ENCODE measurements at places on chromosomes 6 and 20. TPM values are rescaled to one million over a fixed set of nuclear protein-coding genes. Genes with fewer than 3 reads are reported as not detected.

GRCh38 chr6:72739368-72739779, 117.5 kb downstream of the KCNQ5 start:
- no peak overlapping the region for H3K4me3 ChIP-seq
- DNase-seq: no peak
- no peak overlapping the region for H3K27ac ChIP-seq
- no peaks in the 10 kb centered on the region for H3K4me1 ChIP-seq
- H3K36me3 ChIP-seq: no peaks in the 10 kb centered on the region

- no peak for DNase-seq
- no peaks in the 10 kb centered on the region for H3K36me3 ChIP-seq
- H3K27ac ChIP-seq: no peak overlapping the region
- H3K27me3 ChIP-seq: no peaks in the 10 kb centered on the region
Measured at GRCh38 chr6:25413207-25413905, 134.2 kb downstream of the CARMIL1 start.

- no peak for DNase-seq
- no peaks in the 10 kb centered on the region for H3K4me1 ChIP-seq
- no peak overlapping the region for H3K27ac ChIP-seq
- no peaks in the 10 kb centered on the region for H3K27me3 ChIP-seq
- no peaks in the 10 kb centered on the region for H3K36me3 ChIP-seq
Measured at GRCh38 chr6:29426654-29427053, 11.9 kb downstream of the OR12D1 start.

DNA sequence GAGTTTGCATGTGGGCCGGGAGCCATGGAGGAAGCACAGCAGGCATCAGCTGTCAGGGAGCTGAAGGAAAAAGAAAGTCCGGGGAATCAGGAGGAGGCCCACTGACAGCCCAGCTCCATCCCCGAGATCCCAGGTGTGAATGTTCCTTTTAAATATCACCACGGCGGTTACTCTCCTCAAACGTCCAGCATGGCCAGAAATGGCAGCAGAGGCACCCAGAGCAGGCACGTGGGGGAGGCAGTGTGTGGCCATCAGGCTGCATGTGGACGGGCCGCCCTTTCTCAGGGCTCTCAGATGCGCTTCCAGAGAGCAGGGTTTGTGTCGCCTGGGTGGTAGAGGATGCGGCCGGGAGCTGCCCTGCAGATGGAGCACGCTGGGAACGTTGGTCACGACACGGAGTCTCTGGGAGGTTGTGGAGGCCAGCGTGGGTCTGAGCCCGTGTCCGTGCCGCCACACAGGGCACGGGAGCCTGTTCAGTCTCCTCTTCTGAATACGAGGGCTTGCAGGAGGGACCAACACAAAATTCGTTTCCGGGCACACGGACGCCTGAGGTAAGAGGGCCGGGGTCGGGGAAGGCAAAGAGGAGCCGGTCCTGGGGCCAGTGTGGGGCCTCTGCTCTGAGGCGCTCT, 45.3 kb upstream of the DACT2 start:
- H3K27ac ChIP-seq: no peak overlapping the region
- no peaks in the 10 kb centered on the region for H3K27me3 ChIP-seq
- no peaks in the 10 kb centered on the region for H3K4me1 ChIP-seq

DNA sequence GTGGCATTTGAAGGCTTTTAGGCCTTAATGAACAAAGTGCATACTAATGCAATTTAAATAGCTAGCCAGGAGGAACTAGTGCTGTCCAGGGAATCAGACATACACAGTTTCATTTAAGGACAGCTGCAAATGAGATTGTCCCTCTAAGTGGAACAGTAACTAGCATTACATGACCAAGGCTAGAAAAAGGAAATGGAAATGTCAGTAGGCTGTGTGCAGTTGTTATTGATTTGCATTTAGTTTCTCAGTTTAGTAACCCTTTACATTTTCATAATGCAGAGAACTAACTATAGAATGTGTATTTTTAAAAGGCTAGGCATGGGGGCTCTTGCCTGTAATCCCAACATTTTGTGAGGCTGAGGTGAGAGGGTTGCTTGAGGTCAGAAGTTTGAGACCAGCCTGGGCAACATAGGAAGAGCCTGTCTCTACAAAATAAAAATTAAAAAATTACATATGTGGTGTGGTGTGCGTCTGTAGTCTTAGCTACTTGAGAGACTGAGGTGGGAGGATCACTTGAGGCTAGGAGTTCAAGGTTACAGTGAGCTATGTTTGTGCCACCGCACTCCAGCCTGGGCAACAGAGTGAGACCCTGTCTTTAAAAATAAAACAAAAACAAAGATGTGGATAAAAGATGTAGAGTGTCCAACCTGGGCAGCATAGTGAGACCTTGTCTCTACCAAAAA, 468.0 kb downstream of the UTRN start:
- no peak for DNase-seq
- H3K36me3 ChIP-seq: no peaks in the 10 kb centered on the region
- no peaks in the 10 kb centered on the region for H3K27me3 ChIP-seq
- no peaks in the 10 kb centered on the region for H3K4me1 ChIP-seq
- H3K4me3 ChIP-seq: no peak overlapping the region

- H3K4me1 ChIP-seq: peaks cover 13% of the 10 kb centered on the region
- H3K27ac ChIP-seq: no peak overlapping the region
- no peak for DNase-seq
- H3K27me3 ChIP-seq: no peaks in the 10 kb centered on the region
- no peak overlapping the region for H3K4me3 ChIP-seq
Measured at GRCh38 chr20:23327617-23328333, 22.8 kb upstream of the NXT1 start.

- no peak overlapping the region for H3K27ac ChIP-seq
- H3K4me1 ChIP-seq: no peaks in the 10 kb centered on the region
- no peak overlapping the region for H3K4me3 ChIP-seq
- DNase-seq: no peak
- H3K27me3 ChIP-seq: no peaks in the 10 kb centered on the region
- no peaks in the 10 kb centered on the region for H3K36me3 ChIP-seq
Measured at GRCh38 chr6:115882174-115882573, 178.5 kb downstream of the FRK start.

- H3K4me3 ChIP-seq: no peak overlapping the region
- no peaks in the 10 kb centered on the region for H3K36me3 ChIP-seq
- no peak for DNase-seq
- no peak overlapping the region for H3K27ac ChIP-seq
Measured at GRCh38 chr6:128667339-128667858, 147.0 kb upstream of the PTPRK start.

GRCh38 chr20:63319164-63320040, 26.4 kb downstream of the COL20A1 start:
- H3K4me1 ChIP-seq: no peaks in the 10 kb centered on the region
- H3K27me3 ChIP-seq: peaks cover 14% of the 10 kb centered on the region
- H3K4me3 ChIP-seq: no peak overlapping the region
- no peaks in the 10 kb centered on the region for H3K36me3 ChIP-seq
- no peak overlapping the region for H3K27ac ChIP-seq
- DNase-seq: no peak

GRCh38 chr6:136962661-136963060, 40.6 kb downstream of the SLC35D3 start:
- no peaks in the 10 kb centered on the region for H3K27me3 ChIP-seq
- H3K4me1 ChIP-seq: peaks cover 3% of the 10 kb centered on the region
- H3K36me3 ChIP-seq: no peaks in the 10 kb centered on the region

- H3K4me1 ChIP-seq: no peaks in the 10 kb centered on the region
- DNase-seq: no peak
- no peaks in the 10 kb centered on the region for H3K27me3 ChIP-seq
Measured at GRCh38 chr6:142507065-142507464, 205.3 kb downstream of the ADGRG6 start.

- H3K36me3 ChIP-seq: no peaks in the 10 kb centered on the region
- no peak for DNase-seq
- no peak overlapping the region for H3K27ac ChIP-seq
- H3K4me1 ChIP-seq: no peaks in the 10 kb centered on the region
- H3K4me3 ChIP-seq: no peak overlapping the region
Measured at GRCh38 chr6:166449036-166449435, 66.3 kb upstream of the MPC1 start.

GRCh38 chr6:77037439-77037838, 425.9 kb downstream of the HTR1B start:
- H3K27ac ChIP-seq: no peak overlapping the region
- no peak for DNase-seq
- H3K4me3 ChIP-seq: no peak overlapping the region
- H3K27me3 ChIP-seq: no peaks in the 10 kb centered on the region

GRCh38 chr20:25296094-25297093, 48.5 kb downstream of the PYGB start:
- H3K36me3 ChIP-seq: no peaks in the 10 kb centered on the region

DNA sequence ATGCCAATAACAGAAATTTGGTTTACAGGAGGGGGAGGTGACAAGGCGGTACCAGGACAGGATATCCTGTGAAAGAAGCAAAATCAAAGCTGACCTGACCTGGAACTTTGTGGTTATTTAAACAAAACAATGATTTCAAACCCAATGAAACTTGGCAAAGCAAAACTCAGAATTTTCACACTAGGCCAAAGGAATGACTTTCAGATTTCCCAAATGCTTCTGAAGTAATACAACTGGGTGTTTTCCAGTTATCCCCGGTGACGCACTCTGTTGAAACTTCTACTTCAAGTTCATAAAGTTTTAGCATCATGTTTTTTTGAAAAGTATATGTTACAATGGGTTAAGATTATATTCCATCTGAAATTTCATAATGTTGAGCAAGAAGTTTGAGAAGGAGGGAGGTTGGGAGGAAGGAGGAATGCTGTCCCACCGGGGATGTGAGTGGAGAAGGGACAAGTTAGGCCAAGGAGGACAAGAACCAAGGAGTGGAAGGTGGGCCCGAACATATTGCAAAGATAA, 78.1 kb upstream of the TRAF3IP2 start:
- no peak overlapping the region for H3K27ac ChIP-seq
- no peaks in the 10 kb centered on the region for H3K27me3 ChIP-seq
- peaks cover 51% of the 10 kb centered on the region for H3K4me1 ChIP-seq
- DNase-seq: no peak

GRCh38 chr20:7841291-7841970, 98.8 kb downstream of the HAO1 start:
- no peaks in the 10 kb centered on the region for H3K4me1 ChIP-seq
- H3K27ac ChIP-seq: no peak overlapping the region
- H3K36me3 ChIP-seq: no peaks in the 10 kb centered on the region
- DNase-seq: no peak
- H3K4me3 ChIP-seq: no peak overlapping the region

GRCh38 chr20:34583544-34583943, 25.0 kb downstream of the MAP1LC3A start:
- peaks cover 4% of the 10 kb centered on the region for H3K4me1 ChIP-seq
- no peaks in the 10 kb centered on the region for H3K36me3 ChIP-seq
- H3K27me3 ChIP-seq: no peaks in the 10 kb centered on the region
- no peak for DNase-seq
- H3K27ac ChIP-seq: no peak overlapping the region

DNA sequence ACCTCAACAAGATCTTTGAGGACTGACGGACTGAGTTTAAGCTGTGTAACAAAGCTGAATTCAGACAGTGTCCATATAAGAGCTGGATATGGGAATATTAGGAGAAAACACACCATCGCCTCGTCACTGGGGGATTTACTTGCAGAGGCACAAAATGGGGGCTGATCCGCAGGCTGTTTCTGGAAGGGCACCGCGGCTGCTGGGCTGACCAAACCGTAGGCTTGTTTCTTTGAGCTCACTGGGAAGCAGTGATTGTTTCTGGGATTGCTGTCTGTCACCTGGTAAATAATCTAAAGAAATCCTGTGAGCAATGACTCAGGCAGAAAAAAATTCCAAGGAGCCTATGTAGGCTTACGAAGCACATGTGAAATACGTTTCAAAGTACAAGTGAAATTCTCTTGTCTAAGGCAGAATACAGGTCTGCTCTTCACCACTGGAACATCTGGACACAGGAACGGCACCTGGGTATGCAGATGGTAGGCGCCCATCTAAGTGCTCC, 63.9 kb upstream of the MPC1 start:
- no peak overlapping the region for H3K4me3 ChIP-seq
- H3K27me3 ChIP-seq: no peaks in the 10 kb centered on the region
- H3K4me1 ChIP-seq: no peaks in the 10 kb centered on the region
- no peak for DNase-seq

GRCh38 chr20:483815-484644, 21.7 kb upstream of the TBC1D20 start:
- H3K4me3 ChIP-seq: no peak overlapping the region
- H3K36me3 ChIP-seq: peaks cover 15% of the 10 kb centered on the region
- no peak for DNase-seq
- H3K27ac ChIP-seq: no peak overlapping the region
- H3K27me3 ChIP-seq: no peaks in the 10 kb centered on the region
- H3K4me1 ChIP-seq: no peaks in the 10 kb centered on the region

DNA sequence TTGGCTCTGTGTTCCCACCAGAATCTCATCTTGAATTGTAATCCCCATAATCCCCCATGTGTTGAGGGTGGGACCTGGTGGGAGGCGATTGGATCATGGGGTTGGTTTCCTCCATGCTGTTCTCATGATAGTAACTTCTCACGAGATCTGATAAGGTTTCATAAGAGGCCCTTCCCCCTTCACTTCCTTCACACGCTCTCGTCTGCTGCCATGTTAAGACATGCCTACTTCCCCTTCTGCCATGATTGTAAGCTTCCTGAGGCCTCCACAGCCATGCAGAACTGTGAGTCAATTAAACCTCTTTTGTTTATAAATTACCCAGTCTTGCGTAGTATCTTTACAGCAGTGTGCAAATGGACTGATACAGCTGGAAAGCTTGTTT, 90.0 kb downstream of the ELOVL5 start:
- H3K4me1 ChIP-seq: no peaks in the 10 kb centered on the region
- H3K36me3 ChIP-seq: peaks cover 3% of the 10 kb centered on the region
- H3K27ac ChIP-seq: no peak overlapping the region
- no peaks in the 10 kb centered on the region for H3K27me3 ChIP-seq
- no peak overlapping the region for H3K4me3 ChIP-seq

GRCh38 chr6:49003348-49003747, 459.7 kb downstream of the MMUT start:
- no peak overlapping the region for H3K27ac ChIP-seq
- H3K36me3 ChIP-seq: no peaks in the 10 kb centered on the region
- H3K4me1 ChIP-seq: no peaks in the 10 kb centered on the region
- no peak overlapping the region for H3K4me3 ChIP-seq

DNA sequence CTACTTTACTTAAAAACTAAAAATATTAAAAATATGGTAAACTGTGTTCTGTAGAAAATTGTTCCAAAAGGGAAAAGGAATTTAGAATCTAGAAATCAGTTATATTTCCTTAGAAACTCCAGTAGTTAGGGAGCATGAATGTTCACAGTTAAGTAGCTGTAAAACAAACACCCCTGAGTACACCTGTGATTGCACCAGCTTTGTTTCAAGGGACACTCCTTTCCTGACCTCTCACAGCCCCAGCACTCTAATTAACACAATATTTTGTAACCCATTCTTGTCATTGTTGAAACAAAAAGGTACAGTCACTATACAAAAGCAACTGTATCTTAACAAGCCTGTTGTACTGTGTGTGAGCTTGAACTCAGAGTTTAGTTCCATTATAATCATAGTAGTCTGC, 72.3 kb downstream of the NCOA7 start:
- H3K4me3 ChIP-seq: no peak overlapping the region
- H3K27me3 ChIP-seq: no peaks in the 10 kb centered on the region
- no peak overlapping the region for H3K27ac ChIP-seq
- no peak for DNase-seq
- H3K36me3 ChIP-seq: no peaks in the 10 kb centered on the region

DOK5 gene
- total RNA-seq: 3.1 TPM

PNPLA1 gene
- not detected for total RNA-seq

HECA gene
- 12.7 TPM for total RNA-seq

CRIP3 gene
- 21.3 TPM for total RNA-seq

ADGB gene
- not detected for total RNA-seq

LTB gene
- 0.15 TPM for total RNA-seq

IYD gene
- total RNA-seq: not detected

PNLDC1 gene
- total RNA-seq: 0.06 TPM

HIVEP2 gene
- total RNA-seq: 2.0 TPM
